Right renal pelvis (tissue), 4 donors: ENCODE measurements at places on chromosomes 3 and 15. TPM values are rescaled to one million over a fixed set of nuclear protein-coding genes. Genes with fewer than 3 reads are reported as not detected.

- DNase-seq, result no peak
Observed at GRCh38 chr3:81472600-81473362, 288.7 kb downstream of the GBE1 start.

ZNF502 gene
- polyA plus RNA-seq, result 13.5 TPM

DNA sequence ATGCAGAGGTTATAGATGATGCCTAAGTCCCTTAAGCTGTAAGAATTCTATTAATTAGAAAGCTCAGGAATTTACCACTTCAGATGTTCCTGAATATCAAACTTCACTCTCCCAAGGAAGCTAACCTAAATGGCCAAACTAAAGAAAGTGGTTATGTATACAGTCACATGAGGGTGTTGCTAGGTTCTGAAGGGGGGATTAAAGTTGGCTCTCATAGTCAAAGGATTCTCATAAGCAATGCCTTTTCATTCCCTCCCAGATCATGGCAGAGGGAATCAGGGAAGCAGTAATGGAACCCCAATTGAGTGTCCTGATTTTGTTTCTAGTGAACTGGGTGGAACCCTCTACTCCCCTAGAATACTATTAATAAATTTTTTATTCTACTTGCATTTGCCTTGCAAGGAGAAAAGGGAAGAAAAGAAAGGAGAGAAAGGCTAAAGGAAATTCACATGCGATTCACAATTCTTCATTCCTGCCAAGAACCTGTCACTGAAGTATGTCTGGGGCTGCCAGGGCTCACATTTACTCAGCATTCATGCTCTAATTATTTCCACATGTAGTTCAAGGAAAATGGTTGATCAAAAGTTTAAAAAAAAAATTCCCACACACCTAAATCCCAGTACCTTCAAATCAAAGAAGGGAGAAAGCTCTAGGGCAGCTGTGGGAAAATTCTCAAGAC is 25.1 kb downstream of the FSTL1 start:
- DNase-seq, result no peak

NR2E3 gene
- 0.59 TPM for polyA plus RNA-seq

SERINC4 gene
- polyA plus RNA-seq, result 0.26 TPM

DNA sequence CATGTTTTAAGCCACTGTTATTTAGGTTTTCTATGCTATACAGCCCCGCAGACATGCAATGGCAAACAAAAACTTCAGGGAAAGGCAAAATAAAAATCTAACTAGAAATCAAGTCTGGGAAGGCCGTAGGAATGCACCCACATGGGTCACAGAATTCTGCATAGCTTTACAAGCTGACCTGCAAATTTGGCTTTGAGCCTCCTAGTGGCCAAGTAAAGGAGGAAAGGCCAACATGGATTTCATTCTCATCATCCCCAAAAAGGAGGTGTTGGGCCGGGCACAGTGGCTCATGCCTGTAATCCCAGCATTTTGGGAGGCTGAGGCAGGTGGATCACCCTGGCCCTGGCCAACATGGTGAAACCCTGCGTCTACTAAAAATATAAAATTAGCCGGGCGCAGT is 124.3 kb downstream of the FBLN2 start:
- DNase-seq, result no peak

GRCh38 chr15:100987143-100987542 is 68.0 kb downstream of the LRRK1 start:
- no peak for DNase-seq

DNA sequence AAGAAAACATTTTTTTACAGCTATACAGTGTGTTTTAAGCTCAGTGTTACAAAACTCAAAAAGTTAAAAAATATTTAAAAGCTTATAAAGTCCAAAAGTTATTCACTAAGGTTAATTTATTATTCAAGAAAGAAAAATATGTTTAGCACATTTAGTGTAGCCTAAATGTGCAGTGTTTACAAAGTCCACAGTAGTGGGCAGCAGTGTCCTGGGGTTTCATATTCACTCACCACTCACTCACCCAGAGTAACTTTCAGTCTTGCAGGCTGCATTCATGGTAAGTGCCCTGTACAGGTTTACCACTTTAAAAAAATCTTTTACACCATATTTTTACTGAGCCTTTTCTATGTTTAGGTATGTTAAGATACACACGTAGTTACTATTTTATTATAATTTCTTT is 300.2 kb upstream of the TRIM42 start:
- no peak for DNase-seq
